ENCODE measurements at places on chromosomes 12 and 14. TPM values are rescaled to one million over a fixed set of nuclear protein-coding genes. Genes with fewer than 3 reads are reported as not detected.
A peak's percentile ranks its signal among the peaks of the same experiment; 100 is the strongest.

DNA sequence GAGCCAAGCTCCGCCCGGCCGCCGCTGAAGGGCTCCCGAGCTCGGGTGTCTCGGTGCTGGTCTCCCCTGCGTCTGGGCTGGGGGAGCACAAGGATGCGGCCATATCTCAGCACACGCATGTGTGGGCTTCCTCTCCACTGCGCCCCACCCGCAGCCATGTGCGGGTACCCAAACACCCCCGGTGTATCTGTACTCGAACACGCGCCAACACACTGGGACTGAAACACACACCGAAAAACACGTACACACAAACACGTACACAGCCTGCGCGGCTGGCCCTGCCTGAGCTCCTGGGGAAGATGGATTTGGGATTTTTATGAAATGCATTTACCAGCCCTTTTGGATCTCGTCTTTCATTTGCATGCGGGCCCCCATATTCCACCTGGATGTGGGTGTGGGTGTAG lies 897 bp upstream of the TBX3 start:
- DNase-seq: no peak

DNA sequence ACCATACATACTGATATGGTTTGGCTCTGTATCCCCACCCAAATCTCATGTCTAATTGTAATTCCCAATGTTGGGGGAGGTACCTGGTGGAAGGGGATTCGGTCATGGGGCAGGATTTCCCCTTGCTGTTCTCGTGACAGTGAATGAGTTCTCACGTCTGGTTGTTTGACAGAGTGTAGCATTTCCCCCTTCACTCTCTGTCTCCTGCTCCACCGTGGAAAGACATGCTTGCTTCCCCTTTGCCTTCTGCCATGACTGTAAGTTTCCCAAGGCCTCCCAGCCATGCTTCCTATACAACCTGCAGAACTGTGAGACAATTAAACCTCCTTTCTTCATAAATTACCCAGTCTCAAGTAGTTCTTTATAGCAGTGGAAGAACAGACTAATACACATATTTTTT lies 28.8 kb upstream of the DTX1 start:
- DNase-seq: no peak

GRCh38 chr12:47312808-47313426 lies 233.2 kb upstream of the AMIGO2 start:
- no peak for DNase-seq

DNA sequence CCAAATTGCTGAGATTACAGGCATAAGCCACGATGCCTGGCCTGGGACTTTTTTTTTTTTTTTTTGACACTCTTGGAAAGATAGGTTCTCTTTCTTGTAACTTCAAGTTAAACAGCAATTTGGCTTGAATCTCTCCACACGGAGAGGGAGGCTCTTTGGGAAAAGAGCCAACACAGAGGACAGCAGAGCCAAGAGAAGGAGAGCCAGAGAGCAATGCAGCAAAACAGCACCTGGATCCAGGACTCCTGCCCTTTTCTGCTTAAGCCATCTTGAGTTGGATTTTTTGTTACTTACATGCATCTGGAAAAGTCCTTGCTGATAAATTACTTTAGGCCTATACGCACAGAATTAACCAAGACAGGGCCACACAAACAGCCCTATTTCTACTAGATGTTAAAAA lies 176.8 kb downstream of the APAF1 start:
- DNase-seq: no peak

DNA sequence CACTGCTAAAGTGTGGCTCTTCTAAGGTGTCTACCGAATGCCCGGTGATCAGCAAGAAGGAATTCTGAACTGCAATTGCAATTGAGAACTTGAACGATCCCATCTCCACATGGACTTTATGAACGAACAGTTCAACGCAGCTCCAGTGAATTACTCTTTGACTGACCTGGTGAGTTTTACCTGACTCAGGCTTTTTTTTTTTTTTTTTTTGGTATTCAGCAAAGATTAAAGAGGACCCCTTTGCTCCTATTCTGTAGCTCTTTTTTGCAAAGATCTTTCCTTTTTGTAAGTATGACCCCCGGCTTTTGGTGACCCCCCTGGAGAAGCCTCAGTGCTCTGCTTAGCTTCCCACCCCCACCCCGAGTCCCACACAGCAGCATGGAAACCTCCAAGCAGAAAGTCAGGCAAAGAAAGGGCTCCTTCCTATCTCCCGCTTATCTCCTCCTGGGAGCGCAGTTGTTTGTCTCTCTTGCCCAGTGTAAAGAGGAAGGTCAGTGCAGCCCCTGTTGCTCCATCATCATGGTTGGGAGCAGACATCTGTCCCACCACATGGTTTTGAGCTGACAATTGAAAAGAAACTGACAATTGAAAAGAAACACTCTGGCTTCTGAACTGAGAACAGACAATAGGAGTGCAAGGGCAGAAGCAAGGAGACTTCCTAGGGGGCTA lies 72.1 kb upstream of the DIO3 start:
- no peak for DNase-seq

GRCh38 chr12:78559416-78559815 lies 305.2 kb upstream of the SYT1 start:
- DNase-seq: no peak

DNA sequence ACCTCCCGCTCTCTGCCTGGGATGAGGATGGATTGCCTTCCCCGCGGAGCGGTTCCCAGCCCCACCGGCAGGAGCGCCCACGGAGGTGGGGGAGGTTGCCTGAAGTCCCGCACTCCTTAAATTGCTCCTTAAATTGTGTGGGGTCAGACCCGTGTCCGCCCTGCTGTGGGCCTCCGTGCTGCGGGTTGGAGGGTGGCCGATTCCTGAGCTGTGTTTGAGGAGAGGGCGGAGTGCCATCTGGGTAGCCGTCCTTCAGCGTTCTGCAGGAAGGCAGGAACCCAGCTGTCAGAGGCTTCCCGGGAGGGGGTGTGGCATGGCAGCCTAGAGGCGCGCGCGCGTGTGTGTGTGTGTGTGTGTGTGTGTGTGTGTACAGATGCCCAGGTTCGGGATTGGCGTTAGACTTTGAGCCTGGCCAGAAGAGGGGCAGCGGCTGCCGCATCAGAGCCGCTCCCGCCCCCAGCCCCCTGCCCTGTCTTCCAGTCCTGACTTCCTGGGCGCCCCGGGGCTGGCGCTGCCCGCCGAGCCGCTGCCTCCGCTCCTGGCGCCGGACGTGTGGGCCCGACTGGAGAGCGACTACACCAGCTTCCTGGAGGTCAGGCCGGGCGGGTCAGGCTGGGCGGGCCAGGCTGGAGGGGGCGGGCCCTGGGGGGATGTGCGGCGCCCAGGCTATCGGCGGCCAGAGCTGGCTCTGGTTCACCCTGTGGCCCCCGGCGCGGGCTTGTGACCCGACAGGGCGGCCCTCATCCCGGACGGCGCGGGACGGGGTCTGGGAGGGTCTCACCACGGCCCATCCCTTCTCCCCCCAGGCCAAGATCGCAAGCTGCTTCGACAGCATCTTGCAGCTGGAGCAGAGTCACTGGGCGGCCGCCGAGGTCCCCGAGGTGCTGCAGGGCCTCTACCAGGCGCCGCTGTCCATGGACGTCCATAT lies 9.2 kb downstream of the EXOC3L4 start:
- DNase-seq: peak; percentile 55

- DNase-seq: no peak
Observed at GRCh38 chr14:97281741-97282140, 484.6 kb downstream of the VRK1 start.

Gene KCNH3
- total RNA-seq: 0.12 TPM

Gene GPR135
- total RNA-seq: 2.2 TPM

Gene SLC5A8
- total RNA-seq: 0.35 TPM

Gene SLC17A8
- not detected for total RNA-seq

Gene PPP1R1A
- total RNA-seq: 7.6 TPM

Gene SMARCD1
- 276 TPM for total RNA-seq

Gene C2CD5
- total RNA-seq: 68.6 TPM

Gene GLRX5
- 96.6 TPM for total RNA-seq

Gene KRT73
- total RNA-seq: not detected
